ENCODE measurements at places on chromosomes 6 and 20.

GRCh38 chr6:40302856-40303454, 284.2 kb downstream of the LRFN2 start:
- no peak for DNase-seq

- no peak for DNase-seq
Measured at GRCh38 chr20:44005661-44006060, 91.0 kb downstream of the TOX2 start.

DNA sequence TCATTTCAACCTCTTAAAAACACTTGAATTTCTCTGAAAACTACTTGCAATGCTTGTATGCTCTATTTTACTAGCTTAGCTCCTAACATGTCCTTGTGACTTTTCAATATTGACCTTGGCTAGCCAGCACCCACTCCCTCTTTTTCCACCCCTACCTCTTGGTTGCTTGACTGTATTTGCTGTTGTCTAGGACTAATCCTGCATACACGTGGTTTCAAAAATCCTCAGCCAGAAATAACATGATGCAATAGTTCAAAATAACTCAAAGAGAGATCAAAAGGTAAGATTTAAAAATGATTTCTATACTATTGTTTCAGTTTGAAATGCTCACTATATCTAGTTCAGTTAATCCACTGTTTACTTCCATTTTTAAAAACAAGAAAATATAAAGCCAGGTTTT, 102.3 kb upstream of the TBX18 start:
- no peak for DNase-seq

GRCh38 chr20:59246691-59247400, 53.6 kb upstream of the EDN3 start:
- no peak for DNase-seq

DNA sequence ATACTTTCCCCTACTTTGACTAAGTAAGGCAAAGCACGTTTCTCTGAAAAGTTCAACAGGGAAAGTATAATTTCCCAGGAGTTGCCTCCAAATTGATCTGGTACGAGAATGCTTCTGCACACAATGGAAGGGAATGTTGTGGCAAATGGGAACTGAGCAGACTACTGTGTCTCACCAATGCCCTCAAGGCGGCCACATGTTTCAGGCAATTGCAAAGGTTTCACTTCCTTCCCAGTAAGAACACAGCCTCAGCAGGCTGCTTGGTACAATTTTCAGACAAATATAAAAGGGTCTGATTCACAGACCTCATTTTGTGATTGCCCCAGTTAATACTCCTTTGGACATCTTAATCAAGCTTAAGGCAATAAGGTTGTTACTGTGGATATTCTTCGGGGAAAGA, 71.2 kb downstream of the KIAA0319 start:
- no peak for DNase-seq

DNA sequence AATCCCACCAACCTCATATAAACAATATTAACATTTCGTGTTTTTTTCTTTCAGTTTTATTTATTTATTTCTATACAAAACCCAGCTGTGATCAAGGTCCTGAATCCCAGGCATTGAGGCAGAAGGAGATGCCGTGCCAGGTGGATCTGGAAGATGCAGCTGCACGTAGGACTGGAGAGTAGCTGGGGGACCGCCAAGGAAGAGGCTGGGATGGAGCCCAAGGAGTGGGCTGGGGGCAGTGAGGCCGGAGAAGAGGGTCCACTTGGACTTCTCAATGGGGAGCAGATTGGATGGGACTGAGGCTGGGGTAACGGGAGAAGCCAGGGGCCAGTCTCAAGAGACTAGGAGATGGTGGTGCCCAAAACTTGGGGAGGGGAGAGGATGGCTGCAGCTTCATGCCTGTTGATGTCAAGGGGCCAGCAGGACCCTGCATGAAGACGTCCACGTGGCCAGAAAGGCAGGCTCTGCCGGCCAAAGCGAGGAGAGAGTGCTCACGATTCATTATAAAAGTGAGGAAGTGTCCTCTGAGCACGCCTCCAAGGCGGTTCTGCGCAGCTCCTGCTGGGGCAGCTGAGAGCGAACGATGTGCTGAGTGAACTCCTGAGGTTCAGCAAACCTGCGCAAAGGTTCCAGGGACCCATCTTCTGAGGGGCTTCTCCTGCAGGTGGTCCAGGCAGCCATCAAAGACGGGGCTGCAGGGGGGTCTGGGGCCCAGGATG, 110.3 kb downstream of the BMP7 start:
- no peak for DNase-seq

GRCh38 chr6:122715725-122716124, 63.8 kb upstream of the FABP7 start:
- DNase-seq = no peak

DNA sequence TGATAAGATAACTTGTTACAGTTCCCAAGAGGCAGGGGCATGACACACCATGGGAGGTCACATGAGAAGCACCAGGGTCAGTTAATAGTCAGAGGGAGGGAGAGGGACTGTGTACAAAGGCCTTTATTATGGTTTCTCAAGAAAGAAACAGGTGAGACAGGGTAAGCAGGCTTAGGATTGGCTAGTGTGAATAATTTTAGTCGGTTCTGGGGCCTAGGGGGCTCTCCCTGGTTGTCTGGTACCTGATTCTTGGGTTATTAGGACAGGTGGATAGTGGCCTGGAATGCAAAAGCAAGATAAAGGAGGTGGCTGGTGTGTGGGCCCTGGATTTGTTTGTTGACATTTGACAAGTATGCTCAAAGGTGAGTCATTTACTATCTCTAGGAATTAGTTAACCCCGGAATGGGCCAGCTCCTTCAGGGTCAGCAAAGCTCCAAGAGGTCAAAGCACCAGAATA, 49.4 kb upstream of the MCUR1 start:
- no peak for DNase-seq

GRCh38 chr6:138203315-138203714, 15.0 kb downstream of the PBOV1 start:
- no peak for DNase-seq

- DNase-seq = no peak
Measured at GRCh38 chr6:125363039-125363823, 61.5 kb upstream of the HDDC2 start.

- DNase-seq = no peak
Measured at GRCh38 chr6:122052346-122052900, 347.0 kb upstream of the HSF2 start.

- no peak for DNase-seq
Measured at GRCh38 chr6:44636561-44637248, 249.2 kb downstream of the CDC5L start.

DNA sequence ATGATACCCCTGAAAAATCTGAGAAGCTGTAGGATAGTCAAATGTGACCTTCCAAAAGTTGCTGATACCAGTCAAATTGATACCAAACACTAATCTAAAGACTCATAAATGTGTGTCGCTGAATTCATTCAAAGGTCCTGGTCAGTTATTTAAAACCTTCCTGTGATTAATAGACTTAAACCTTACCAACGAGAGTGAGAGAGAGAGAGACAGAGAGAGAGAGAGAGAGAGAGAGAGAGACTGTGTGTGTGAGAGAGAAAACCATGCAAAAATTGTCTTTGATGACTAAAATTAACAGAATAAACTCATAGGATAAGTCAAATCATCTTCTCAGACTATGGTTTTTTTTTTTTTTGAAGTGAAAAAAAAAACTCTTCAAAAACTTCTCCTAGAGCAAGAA, 370.9 kb upstream of the HS3ST5 start:
- no peak for DNase-seq

All from effector CD8-positive, alpha-beta T cell (primary cell).